NCI-H524 (cell line): ENCODE measurements at places on chromosomes 7 and 10.

DNA sequence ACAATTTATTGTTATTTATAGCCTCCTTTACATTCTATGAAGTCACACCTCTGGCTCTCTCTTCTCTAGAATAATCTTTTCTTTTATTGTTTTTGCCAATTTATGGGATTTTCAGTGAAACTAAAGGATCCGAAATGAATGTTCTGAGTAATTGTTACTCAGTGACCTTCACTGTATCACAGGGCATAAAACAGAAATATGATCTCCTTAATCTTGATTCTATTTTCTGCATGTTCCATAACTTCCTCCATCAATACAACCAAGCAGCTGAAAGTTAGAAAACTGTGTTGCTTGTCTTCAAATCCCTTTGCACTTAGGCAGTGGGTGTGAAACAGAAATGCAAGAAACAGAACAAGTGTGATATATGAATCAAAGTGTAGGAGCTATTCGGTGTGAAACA lies 57.4 kb upstream of the FERD3L start:
- DNase-seq: no peak

DNA sequence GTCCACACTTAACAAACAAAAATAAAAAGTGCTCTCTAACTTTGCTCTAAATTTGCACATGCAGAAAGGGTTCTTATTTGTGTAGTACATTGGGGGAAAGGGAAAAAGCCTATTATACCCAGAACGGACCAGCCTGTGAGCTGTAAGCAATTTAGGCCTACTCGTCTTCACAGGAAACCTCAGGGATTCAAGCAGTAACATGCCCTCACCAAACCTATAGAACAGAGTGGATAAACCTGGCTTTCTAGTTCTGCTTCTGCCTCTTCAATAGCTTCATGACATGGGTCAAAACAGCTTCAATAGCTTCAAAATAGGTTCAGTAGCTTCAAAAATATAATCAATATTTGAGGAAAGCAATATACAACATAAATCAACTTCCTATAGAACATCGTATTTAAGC lies 163.7 kb downstream of the ARL4A start:
- DNase-seq: no peak

GRCh38 chr7:48502021-48502420 lies 330.8 kb downstream of the ABCA13 start:
- no peak for DNase-seq

DNA sequence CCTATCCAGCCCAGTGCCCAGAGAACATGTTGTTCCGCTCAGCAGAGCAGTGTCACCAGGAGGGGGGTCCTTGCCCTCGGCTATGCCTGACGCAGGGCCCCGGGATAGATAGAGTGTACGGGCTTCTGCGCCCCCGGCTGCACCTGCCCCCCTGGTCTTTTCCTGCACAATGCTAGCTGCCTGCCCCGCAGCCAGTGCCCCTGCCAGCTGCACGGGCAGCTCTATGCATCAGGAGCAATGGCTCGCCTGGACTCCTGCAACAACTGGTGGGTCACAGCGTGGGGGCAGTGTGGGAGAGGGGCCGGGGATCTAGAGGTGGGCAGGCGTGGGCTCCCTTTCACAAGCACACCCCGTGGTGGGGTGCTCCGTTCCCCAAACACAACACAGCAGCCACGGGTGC lies 31.4 kb upstream of the ZNF862 start:
- no peak for DNase-seq

DNA sequence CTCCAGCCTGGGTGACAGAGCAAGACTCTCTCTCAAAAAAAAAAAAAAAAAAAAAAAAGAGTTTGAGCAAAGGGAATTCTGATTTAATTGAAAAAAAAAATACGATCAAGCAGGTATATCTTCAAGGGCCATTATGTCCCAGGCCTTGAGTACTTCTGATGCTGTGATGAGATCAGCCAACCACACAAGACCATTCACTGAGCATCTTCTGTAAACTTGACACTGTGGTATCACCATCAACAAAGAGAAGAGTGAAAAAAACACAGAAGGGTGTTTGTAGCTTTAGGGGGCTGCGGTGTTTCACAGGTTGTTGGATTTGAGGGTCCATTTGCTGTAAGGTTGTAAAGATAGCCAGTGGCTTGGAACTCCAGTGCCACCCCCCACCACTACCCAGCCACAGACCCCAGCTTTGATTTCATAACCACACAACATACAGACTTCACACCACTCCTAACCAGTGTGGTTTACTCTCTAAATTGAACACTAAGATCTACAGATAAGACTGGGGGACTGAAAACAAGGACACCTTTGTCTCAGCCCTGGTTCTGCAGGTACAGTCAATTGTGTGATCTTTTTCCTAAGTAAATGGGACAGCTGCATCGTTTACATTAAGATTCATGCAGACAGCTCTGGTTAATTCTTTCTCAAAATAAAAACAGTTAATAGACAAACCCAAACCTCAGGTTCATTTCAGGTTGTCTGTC lies 66.4 kb downstream of the CDC123 start:
- no peak for DNase-seq

DNA sequence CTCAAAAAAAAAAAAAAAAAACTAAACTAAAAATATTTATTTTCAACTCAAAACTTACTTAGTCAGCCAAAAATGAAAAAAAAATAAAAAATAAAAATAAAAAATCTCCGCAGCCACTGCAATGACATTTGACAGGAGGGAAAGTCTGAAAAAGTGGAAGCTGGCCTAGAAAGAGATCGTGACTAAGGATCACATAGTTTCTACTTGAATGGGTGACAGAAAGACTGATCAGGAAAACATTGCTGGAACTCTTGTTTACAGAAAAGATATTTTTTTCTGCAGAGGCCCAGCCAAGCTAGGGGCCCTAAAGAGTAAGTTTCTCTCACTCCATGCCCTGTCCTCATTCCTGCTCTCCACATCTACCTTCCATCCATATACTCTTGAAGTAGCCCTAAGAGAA lies 92.8 kb upstream of the KCND2 start:
- no peak for DNase-seq

DNA sequence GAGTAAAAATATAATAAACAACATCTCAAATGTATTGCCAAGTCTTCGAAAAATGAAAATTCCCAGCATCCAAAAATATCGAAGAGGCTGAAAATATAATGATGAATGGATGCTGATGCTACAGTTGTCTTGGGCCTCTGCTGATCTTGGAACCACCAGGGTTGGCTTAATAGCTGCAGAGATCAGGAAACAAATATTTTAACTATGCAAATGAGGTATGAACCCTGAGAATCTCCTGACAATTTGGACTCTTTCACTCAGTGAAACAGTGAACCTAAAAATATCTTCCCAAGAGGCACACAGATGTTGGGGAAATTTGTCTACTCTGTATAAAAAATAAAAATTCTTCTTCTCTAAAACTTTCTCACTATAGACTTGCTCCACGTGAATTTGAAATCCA lies 97.7 kb upstream of the EGFR start:
- DNase-seq: no peak

- no peak for DNase-seq
These were observed 1189.6 kb downstream of the SORCS1 start for GRCh38 chr10:105974803-105975456.

- DNase-seq: no peak
These were observed 13.5 kb downstream of the NEUROD6 start for GRCh38 chr7:31327071-31327470.

- no peak for DNase-seq
These were observed 22.7 kb downstream of the OTUD1 start for GRCh38 chr10:23461557-23461956.

DNA sequence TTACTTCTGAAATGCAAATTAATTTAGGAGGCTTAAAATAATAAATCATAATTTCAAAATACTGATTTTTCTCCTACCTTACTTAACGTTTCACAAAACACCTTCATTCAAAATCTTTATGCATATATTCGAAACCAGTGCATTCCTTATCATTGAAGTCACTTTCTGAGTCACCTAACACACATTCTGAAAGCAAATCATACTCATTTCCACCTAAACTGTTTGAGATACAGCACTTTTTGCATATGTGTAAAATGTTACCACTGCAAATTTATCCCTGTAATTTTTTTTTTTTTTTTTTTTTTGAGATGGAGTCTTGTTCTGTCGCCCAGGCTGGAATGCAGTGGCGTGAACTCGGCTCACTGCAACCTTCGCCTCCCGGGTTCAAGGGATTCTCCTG lies 15.7 kb downstream of the PPP3CB start:
- DNase-seq: no peak

GRCh38 chr7:122628651-122629411 lies 70.1 kb downstream of the RNF133 start:
- DNase-seq: no peak

GRCh38 chr7:6154542-6155404 lies 117.7 kb downstream of the CYTH3 start:
- no peak for DNase-seq

DNA sequence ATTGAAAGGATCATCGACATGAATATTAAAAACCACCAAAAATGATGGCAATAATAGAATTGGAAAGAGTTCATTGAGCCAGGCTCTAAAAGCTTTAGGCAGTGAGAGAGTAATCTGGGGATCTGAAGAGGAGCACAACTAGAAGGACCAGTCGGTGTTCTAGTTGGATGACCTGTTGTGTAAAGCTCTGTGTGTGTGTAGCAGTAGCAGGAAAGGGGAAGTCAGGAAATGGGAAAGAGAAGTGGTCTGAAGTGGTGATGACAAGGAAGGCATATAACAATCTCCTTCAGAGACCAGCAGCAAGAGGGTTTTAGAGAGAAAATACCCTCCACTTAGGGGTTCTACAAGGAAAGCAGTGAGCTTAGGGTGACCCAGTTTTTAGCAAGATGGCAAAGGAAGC lies 539.2 kb downstream of the HTR7 start:
- DNase-seq: no peak

DNA sequence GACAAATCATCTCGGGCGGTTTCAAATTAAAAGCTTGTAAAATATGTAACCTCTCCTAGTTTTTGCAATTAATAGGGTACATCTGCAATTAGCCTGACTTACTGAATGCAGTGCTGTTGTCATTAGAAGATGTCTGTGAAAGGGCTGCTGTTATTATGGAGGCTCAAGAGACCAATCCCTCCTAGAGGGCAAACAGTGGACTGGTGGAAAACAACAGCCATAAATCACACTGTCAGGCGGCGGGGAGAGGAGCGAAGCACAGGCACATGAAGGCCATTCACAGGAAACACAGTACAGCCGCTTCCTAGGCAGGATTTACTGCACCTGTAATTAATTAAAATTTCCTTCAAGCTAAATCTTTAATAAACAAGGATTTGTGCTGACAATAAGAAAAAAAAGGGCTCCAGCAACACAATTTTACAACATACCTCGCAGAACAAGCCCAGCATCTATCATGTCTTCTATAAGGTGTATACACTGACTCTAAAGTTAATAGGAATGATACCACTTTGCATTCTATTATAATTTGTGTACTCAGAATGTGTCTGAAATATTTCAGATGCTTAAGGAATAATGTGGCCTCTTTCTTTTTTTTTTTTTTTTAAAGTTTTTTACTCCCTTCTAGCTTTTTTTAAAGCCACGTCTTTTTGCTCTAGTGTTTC lies 50.7 kb downstream of the ERCC6 start:
- no peak for DNase-seq

DNA sequence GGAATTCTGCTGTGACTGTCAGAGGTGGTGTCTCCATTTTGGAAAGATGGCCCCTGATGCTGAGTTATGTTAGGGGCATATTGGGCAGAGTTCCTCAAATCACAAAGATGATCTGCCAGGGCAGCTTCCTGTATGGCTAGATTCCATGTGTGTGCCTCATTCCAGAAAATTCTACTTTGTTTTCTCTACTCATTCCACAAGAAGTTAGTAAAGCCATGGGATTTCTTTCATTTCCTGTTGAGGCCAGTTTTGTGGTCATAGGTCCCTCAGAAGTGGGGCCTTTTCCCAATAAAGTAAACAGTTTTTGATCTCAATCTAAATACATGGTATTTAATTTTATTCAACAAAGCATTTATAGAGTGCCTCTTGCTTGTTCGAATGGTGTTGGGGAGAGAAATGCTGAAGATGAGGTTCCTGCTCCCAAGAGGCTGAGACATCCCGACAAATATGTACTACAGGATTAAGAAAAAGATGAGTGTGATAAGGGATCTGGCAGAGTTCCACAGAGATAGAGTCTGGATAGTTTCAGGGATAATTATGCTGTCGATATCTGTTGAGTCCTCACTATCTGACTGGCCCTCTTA lies 33.0 kb downstream of the MINDY4 start:
- DNase-seq: no peak
